ENCODE measurements at places on chromosomes 7 and 10.

DNA sequence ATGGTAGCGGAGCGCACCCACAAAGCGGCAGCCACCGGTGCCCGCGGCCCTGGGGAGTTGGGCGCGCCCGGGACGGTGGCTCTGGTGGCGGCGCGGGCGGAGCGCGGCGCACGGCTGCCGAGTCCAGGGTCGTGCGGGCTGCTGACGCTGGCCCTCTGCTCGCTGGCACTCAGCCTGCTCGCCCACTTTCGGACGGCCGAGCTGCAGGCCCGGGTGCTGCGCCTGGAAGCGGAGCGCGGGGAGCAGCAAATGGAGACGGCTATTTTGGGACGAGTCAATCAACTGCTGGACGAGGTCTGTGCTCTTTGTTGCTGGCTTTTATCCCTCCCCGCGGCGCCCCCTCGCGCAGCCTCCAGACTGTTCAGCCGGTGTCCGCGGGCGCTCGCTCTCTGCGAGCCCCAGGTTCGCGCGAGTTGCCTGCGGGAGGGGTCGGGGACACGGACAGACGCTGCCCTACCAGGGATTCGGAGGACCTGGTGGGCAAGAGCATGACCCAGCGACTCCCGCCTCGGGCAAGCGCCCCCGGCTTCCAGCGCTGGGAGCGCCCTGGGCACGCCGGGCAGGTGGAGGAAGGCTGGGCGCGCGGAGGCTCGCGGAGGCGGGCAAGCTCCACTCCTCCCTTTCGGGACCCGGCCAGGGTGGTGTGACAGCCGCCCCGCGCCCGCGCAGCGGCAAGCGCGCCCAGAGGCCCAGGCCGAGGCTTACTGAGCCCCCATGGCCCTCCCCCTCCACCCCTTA, 887 bp downstream of the COL13A1 start:
- no peak for DNase-seq

DNA sequence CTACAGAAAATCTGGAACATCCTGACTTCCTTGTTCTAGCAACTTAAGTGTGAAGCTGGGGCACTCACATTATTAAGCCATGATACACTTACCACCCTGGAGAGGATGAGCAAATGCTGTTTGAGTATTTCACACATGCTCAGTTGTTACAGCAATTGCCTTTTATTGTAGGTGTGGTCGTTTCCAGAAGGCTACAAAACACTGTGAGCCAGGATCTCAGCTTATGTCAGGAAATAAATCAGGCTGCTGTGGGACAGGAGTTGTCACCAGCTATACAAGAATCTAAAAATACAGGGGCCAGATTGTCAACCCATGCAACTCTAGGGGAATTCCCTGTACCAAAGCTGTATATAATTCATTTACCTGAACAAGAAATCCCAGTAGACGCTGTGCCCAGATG, 273.3 kb upstream of the SP4 start:
- DNase-seq, result no peak

DNA sequence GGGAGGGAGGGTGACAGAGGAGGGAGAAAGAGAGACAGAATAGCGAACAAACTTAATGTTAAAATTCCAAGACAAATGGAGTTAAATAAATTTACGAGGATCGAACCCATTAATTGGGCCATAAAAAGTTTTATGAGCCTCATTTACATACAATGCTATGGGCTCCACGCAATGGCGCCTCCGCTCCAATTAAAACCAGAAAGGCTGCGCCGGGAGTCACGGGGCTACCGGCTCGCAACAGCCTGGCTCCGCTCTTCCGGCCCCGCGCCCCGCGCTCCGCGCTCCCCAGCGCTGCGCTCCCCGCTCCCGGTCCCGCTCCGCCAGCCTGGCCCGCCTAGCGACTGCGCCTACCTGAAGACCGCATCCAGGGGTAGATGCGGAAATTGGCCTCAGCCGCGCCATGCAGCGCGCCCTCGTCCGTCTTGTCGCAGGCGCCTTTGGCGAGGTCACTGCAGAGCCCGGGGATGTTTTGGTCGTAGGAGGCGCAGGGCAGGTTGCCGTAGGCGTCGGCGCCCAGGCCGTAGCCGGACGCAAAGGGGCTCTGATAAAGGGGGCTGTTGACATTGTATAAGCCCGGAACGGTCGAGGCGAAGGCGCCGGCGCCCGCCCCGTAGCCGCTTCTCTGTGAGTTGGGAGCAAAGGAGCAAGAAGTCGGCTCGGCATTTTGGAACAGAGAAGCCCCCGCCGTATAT, 513 bp downstream of the HOXA7 start:
- DNase-seq, result no peak

DNA sequence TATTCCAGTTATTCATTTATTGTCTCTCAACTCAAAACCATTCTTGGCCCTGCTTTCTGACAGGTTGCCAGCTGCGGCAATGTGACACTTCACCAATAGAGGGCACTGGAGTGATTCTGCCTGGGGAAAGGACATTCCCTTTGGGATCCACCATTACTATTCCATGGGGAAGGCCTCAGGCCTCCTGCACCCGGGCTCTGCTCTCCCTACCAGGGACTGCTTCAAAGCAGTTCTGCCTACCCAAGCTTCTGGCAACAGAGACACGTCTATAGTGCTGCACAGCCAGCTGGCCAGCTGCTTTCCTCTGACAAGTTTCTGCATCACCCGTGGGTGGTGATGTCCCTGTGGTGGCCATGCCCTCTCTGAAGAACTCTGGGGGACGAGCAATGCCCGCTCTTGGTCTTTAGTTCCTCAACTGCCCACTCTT, 163.8 kb downstream of the ELMO1 start:
- no peak for DNase-seq

- DNase-seq, result no peak
Measured at GRCh38 chr7:23431702-23432199, 38.5 kb downstream of the IGF2BP3 start.

- no peak for DNase-seq
Measured at GRCh38 chr7:108129018-108129965, 869 bp downstream of the LAMB4 start.

Data from activated naive CD4-positive, alpha-beta T cell (primary cell).